Activated CD8-positive, alpha-beta T cell treated with anti-CD3 and anti-CD28 coated beads, Interleukin-2, amount 10 ng/mL, durations not matched to agents 7 days and 5 days (primary cell): ENCODE measurements at places on chromosomes 5 and 9. TPM values are rescaled to one million over a fixed set of nuclear protein-coding genes. Genes with fewer than 3 reads are reported as not detected.

GRCh38 chr9:33277484-33277883 lies 12.6 kb downstream of the CHMP5 start:
- DNase-seq, result no peak

DNA sequence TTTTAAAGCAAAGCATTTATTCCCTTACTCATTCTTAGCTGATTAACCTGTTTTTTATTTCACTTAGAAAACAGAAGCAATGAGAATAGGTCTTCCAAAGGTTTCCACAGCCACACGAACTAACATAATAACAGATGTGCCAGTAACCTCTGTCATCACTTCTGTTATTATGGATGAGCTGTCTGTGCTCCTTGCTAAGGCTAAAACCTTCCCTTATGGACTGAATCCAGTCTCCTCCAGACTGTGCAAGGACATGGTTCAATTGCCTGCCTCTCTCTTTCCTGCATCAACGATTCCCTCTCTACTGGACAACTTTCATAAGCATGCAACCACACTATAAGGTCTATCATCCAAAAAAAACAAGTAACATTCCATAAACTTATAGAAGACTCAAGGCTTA lies 1446.2 kb downstream of the MAT2B start:
- DNase-seq, result no peak

DNA sequence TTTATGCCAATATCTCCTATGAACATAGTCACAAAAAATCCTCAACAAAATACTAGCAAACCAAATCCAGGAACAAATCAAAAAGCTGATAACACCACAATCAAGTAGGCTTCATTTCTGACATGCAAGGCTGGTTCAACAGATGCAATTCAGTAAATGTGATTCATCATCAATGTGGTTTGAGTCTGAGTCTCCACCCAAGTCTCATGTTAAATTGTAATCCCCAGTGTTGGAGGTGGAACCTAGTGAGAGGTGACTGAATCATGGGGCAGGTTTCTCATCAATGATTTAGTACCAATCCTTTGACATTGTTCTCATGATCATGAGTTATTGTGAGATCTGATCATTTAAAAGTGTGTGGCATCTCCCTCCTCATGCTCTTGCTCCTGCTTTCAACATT lies 1072.7 kb downstream of the NR2F1-AS1 start:
- DNase-seq, result no peak

DNA sequence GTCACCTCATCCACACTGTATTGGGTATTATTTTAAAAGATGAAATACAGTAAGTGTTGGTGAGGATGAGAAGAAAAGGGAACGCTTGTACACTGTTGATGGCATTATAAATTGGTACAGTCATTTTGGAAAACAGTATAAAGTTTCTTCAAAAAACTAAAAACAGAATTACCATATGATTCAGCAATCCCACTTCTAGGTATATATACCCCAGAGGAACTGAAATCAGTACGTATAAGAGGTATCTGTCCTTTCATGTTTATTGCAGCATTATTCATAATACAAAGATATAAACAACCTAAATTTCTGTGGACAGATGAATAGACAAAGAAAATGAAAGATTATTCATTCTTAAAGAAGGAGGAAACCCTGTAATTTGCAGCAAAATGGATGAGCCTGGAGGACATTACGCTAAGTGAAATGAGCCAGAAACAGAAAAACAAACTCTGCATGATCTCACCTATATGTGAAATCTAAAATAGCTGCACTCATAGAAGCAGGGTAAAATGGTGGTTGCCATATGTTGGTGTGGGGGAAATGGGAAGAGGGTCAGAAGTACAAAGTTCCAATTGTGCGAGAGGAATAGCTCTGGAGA lies 191.6 kb downstream of the TRIM36 start:
- DNase-seq, result no peak

DNA sequence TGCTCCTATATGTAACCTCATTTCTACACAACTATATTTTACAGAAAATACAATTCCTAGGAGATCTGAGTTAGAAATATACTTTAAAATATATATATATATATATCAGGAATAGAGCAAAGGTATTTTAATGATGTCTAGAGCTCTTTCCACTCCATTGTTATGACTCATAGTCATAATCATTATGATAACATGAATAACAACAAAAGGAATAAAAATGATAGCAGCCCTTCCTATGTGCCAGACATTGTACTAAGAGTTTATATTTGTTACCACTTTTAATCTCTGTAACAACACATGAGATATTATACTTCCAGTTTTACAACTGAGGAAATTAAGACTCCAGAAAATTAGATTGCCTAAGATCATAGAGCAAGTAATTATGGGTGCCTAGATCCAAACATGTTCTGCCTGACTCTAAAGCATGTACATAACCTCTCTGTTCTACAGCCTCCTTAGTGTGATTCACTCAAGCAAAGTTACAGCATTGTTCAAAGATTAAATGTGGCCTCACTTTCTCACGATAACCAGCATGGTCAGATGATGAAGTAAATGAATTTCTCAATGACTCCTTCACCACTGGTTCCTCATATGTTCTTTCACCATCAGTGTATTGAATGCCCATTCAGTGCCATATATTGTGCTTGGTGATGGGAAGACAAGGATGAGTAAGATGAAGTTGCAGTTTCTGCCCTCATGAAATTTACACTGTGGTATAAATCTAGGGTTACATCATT lies 452.1 kb downstream of the EFNA5 start:
- DNase-seq, result no peak

GRCh38 chr9:92180669-92181181 lies 65.5 kb upstream of the SPTLC1 start:
- DNase-seq, result no peak

GRCh38 chr5:72307968-72308852 lies 11.8 kb downstream of the MRPS27 start:
- peak; percentile 96 for DNase-seq

DNA sequence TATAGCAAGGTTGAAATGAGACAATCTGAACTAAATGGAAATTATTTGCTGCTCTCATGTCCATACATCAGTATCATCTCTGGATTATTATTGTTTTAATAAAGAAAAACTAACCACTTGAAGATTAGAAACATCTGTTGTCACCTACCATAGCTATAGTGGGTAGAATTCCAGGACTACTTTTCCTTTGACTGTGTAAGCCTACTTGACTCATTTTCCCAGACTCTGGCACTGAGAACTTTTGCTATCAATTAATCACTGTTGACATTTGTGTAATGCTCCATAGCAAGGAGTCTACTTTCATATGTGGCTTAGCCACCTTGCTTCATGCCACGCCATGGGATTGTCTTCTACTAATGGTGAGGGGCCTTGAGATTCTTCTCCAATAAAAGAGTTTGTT lies 59.9 kb upstream of the ARRDC3 start:
- no peak for DNase-seq

DNA sequence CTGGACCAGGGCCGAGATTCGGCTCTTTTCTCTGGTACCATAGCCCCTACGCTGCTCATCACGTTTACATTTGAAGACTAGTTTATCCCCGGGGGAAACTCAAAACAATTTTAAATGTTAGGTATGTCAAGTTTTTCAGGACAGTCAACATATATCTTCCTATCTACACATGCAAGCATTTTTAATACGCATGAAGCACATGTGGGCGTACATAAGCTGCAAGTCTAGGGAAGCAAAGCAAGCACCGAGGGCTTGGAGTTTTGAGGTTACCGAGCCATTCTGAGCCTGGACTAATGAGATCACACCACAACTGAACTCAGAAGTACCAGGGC lies 154.4 kb downstream of the AUH start:
- no peak for DNase-seq

GRCh38 chr5:89524785-89525184 lies 641.8 kb upstream of the MEF2C start:
- DNase-seq, result no peak

DNA sequence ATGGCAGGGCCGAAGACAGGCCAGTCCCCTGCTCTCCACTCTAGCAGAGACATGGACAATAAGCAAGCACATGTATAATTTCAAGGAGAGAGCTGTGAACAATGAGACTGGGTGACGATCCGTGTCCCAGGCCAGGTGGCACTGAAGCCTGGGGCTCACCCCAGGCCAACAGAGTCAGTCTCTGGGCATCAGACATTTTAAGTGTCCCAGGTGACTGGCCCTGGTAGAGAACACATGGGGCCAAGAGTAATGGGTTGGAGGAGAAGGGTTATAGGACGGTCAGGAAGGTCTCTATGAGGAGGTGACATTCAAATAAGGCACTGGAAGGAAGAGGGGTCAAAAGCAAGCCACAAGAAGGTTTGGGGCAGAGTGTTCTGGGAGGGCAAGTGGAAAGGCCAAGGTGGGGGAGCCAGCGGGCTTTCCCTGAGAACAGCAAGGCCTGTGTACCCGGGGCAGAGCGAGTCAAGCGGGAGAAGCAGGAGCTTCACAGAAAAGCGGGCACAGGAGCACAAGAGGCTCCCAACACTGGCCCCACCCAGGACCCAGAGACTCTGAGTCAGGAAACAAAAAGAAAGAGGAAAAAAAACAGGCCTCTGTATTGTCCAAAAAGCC lies 1.1 kb upstream of the AKNA start:
- no peak for DNase-seq

DNA sequence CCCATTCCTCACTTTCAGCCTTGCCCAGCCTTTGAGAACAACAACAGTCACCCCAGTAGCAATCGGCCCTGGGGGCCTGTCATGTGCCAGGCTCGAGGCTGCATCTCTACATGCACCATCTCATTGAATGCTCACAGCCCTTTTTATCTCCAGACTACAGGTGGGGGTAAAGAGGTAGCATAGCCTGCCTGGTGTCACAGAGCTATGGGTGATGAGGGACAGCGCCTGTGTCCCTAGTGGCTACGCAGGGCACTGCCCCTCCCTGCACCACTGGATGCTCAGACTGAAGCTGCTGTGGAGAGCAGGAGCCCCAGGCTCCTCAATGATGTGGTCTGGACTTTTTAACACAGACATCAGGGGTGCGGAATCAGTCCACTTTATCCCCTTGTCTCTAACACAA lies 2.8 kb downstream of the CAMK2A start:
- no peak for DNase-seq

GRCh38 chr9:27572918-27573633 lies at the start of gene C9orf72:
Gene C9orf72, minus strand, starts transcription at chr9:27573481. Its CDS starts 6,361 bp downstream, at chr9:27567120.
- peak; percentile 85 for DNase-seq

GRCh38 chr5:65880496-65881072 lies 45.8 kb upstream of the ERBIN start:
- DNase-seq, result no peak

DNA sequence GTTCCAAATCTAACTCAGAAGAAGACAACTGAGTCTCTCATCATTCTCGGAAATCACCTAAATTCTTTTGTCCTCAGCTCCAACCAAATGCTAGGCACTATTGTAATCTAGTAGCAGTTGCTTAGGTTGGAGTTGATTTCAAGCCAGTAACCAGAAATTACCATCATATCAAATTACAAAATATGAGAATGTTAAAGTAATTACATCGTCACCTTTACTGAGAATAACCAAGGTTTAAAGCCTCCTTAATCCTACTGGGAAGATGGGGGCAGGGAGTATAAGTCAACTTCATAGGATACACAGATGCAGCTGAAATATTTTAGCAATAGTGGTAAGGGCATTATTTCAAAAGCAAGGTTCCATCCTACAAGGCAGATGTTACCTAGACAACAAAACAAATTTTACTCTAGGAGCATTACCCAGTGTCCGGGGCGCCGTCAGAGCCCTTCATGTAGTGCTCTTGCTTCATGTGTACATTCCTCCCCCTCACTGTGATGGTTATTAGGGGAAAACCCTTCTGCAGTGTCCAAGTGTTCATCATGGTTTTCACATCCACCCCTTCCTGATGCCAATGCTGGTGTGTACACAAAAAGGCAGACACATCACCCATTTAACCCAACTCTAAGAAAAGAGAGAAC lies 19.5 kb downstream of the ERAP1 start:
- no peak for DNase-seq

- no peak for DNase-seq
Observed at GRCh38 chr5:68007451-68007850, 208.1 kb upstream of the PIK3R1 start.

GRCh38 chr9:14961372-14962068 lies 51.3 kb upstream of the FREM1 start:
- DNase-seq, result no peak

DNA sequence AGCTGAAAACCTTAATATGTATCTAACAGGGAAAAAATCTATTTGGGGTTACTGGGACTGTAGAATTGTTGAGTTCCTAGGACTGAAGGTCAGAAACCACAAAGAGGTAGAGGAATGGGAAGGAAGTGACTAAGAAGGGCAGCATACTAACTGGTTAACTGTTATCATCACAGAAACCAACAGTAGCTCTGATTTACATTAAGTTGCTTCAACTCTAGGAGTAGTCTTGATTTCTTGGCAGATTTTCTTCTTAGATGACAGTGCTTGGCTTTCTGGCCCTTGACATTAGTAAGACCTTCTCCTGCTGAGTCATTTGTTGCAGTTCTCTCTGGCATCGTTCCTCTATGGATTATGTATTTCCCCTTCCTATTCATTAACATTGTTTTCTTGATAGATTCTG lies 116.1 kb upstream of the RASA1 start:
- DNase-seq, result no peak

- DNase-seq, result no peak
Observed at GRCh38 chr5:152884006-152884405, 478.9 kb upstream of the NMUR2 start.

DNA sequence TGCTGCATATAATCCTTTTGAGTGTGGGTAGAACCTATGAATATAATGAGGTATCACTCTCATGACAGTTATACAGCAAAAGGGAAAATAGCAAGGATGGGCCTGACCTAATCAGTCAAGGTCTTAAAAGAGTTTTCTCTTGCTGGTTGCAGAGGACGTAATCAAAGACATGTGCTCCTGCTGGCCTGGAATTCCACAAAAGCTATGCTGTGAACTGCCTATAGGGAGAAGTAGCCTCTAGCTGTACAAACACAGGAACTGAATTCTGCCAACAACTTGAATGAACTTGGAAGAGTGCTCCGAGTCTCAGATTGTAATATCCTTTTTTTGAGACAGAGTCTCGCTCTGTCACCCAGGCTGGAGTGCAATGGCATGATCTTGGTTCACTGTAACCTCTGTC lies 195.6 kb downstream of the PLK2 start:
- no peak for DNase-seq

Gene SLC36A2
- not detected for total RNA-seq

Gene PKN3
- total RNA-seq, result 7.6 TPM

Gene JMY
- 2.1 TPM for total RNA-seq

Gene AIF1L
- total RNA-seq, result 0.29 TPM

Gene BTNL3
- not detected for total RNA-seq

Gene SLC6A3
- total RNA-seq, result not detected

Gene SLC6A7
- not detected for total RNA-seq

Gene SPATA31C1
- not detected for total RNA-seq

Gene ACOT12
- total RNA-seq, result not detected

Gene CDC14B
- 0.37 TPM for total RNA-seq

Gene PDE8B
- total RNA-seq, result not detected

Gene PPP3R2
- not detected for total RNA-seq
